ENCODE measurements at places on chromosomes 1 and 21.
A peak's percentile ranks its signal among the peaks of the same experiment; 100 is the strongest.

DNA sequence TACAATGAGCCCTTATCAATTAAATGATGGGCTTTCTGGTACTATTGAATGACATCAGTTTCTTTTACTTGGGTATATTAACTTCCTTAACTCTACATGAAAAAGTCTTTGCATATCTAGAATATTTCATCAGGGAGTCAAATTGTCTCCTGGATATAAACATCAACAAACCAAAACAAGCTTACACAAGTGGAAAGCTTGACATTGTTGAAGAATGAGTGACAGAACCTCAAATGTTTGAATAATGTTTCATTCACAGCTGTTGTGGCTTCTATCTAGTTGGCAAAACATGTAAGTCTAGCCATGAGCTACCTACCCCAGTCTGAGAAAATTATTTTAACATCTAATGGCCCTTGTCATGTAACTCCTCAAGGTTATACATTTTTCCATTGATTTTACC lies 604.8 kb upstream of the ADAMTS5 start:
- no peak for DNase-seq

DNA sequence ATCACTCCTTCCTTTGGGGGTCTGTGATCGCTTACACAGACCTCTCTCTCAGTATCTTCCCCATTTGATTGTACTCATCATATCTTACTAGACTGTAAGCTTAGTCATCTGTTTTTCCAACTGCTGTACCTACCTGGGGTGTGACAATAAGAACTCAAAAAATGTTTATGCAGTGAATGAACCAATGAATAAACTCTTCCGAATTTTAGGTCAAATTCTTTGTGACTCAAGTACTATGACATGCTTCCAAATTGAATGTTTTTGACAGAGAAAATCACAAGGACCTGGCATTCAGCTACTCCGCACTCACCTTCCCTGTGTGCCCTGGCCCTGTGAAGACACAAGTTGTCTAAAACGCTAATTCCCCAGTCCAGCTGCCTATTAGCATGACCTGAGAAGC lies 42.1 kb downstream of the TMCO4 start:
- DNase-seq, result no peak

DNA sequence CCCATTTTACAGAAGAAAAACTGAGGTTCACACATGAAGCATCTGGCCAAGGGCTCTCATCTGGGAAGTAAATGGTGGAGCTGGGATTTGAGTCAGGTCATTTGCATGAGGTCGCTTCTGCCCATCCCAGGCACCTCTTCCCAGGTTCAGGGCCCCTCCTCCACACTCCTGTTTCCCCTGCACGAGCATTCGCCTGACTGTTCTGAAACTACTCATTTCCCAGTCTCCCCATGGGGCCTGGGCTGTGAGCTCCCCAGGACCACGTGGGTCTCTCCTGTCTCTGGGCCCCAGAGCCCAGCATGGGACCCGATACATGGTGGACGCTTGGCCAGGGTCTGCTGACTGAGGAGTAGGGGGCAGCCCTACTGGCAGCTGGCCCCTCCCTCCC lies 360.8 kb downstream of the MATN1 start:
- no peak for DNase-seq

DNA sequence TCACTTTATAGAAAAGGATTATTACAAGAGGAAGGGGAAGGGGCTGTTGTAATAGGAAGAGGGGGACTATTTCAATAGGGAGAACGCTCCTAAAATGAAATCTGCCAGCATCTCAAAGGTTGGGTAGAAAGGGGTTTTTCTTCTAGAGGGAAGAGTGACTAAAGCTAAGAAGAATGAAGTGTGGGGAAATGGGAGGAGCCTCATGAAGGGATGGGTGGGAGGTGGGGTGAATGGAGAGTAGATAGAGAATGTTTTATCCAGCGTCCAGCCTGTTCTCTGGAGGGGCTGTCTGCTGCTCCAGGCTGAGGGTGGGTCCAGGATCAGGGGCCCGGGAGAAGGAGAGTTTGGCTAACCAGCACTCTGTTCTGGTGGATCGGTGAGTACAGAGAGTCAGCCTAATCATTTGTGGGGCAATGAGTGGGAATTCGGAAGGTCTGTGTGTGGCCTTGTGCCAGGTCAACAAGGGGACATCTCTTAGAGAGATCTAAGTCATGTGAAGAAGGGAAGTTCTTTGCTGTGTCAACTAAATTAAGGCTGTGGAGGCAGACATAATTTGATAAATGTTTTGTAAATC lies 25.2 kb downstream of the VN1R5 start:
- no peak for DNase-seq

- DNase-seq, result peak; percentile 75
Observed at GRCh38 chr1:154970631-154971340, at the start of gene SHC1. Gene SHC1 (minus strand): TSS chr1:154970747. CDS start chr1:154970526, 221 bp downstream.

GRCh38 chr1:220884109-220884980 lies 5.1 kb downstream of the HLX start:
- DNase-seq, result no peak

DNA sequence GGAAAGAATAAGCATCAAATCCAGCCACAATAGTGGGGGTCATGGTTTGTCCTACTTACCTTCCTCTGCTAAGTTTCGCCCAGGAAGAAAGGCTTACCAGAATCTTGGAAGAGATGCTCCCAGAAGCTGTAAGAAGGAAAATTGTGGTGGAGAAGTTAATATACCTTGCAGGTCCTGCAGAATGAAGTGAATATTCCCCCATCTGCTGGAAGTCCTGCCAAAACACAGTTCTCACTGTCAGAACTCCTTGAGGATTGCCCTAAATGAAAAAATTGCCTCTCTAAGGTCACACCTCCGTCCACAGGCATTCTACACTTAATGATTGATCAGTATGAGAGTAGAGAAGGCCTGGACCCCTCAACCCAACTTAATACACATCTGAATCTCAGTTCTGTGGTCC lies 78.4 kb upstream of the RGS21 start:
- no peak for DNase-seq

- no peak for DNase-seq
Observed at GRCh38 chr1:186016856-186017255, 282.7 kb downstream of the HMCN1 start.

DNA sequence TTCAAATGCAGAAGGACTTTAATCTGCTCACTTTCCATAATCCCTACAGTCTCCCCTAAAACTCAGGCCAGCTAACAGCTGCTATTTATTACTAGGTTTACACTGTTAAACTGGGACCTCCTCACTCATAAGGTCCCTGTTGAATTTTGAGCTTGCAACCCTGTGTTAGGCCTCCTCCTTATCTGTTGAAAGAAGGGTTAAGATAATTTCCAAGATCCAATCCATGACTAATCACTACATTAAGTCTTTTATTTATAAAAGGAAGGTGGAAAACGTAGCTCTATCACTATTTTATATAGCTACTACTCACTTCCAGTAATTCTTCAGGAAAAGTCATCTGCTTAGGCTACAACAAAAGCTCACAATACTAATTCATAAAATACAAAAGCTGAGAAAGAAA lies 79.5 kb downstream of the EVI5 start:
- DNase-seq, result no peak

DNA sequence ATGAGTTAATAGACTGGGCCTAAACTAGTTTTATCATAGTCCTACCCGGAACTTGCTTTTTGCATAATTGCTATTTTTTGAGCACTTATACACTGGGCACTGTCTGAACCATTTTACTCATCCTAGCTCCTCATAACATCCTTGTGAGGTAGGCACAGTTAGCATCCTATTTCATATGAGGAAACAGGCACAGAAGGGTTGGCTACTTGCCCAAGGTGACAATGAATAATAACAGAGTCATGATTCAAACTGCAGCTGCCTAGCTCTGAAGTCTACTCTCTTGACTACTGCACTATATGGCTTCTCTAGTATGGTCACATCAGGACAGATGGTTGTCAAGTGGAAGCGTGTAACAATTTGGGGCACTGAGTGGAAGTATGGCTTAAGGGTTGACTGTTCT lies 18.2 kb upstream of the RC3H1 start:
- DNase-seq, result peak; percentile 18

GRCh38 chr21:29170944-29171343 lies 40.5 kb downstream of the MAP3K7CL start:
- DNase-seq, result no peak

GRCh38 chr1:183808296-183809027 lies 3.5 kb downstream of the RGL1 start:
- no peak for DNase-seq

- no peak for DNase-seq
Observed at GRCh38 chr1:150233359-150234308, 2.3 kb downstream of the ANP32E start.

DNA sequence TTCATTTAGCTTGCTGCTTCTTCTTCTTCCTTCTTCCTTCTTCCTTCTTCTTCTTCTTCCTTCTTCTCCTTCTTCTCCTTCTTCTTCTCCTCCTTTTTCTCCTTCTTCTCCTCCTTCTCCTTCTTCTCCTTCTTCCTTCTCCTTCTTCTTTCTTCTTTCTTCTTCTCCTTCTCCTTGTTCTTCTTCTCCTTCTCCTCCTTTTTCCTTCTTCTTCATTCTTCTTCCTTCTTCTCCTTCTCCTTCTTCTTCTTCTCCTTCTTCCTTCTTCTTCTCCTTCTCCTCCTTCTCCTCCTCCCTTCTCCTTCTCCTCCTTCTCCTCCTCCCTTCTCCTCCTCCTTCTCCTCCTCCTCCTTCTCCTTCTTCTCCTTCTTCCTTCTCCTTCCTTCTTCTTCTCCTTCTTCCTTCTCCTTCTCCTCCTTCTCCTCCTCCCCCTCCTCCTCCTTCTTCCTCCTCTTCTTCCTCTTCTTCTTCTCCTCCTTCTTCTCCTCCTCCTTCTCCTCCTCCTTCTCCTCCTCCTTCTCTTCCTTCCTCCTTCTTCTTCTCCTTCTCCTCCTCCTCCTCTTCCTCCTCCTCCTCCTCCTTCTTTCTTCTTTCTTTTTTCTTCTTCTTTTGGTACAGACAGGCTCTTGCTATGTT lies 110.1 kb downstream of the ST3GAL3 start:
- DNase-seq, result no peak

- DNase-seq, result no peak
Observed at GRCh38 chr1:188735567-188735966, 1742.1 kb downstream of the BRINP3 start.

DNA sequence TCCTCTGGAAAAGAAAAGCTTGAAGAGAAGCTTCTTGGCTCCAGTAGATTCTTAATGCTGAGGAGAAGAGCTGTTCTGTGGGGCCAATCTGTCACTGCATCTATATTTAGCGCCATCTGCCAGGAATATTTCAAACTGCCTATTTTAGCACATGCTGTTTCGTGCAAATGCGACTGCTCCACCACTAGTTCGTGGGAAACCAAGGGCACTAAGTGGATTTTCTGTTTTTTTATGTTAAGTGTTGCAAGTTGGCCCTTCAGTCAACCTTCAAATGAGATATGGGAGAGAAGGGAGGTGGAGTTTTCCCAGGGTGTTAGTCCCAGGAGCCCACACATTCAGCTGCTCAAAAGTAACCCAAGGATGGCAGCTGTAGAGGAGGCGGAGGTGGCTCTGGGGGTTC lies 91.9 kb downstream of the TSEN15 start:
- DNase-seq, result no peak

- peak; percentile 87 for DNase-seq
Observed at GRCh38 chr1:182069028-182069466, 7.5 kb upstream of the ZNF648 start.

DNA sequence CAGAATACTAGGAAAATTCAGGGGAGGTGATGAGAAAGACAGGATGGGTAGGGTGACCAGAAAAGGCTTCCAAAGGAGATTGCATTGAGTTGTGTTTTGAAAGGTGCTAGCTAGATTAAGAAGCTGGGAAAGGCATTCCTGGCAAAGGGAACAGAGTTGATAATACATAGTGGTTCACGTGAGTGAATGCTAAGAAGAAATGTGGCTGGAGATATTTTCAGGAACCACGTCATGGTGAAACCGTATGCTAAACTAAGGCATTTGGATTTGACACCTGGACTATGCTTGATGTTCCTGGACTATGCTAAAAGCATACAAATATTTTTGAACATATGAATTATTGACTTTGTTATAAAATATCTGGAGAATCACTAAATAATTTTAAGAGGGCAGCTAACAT lies 14.7 kb downstream of the CCDC30 start:
- DNase-seq, result no peak

- no peak for DNase-seq
Observed at GRCh38 chr1:155969377-155969791, 9.0 kb downstream of the ARHGEF2 start.

DNA sequence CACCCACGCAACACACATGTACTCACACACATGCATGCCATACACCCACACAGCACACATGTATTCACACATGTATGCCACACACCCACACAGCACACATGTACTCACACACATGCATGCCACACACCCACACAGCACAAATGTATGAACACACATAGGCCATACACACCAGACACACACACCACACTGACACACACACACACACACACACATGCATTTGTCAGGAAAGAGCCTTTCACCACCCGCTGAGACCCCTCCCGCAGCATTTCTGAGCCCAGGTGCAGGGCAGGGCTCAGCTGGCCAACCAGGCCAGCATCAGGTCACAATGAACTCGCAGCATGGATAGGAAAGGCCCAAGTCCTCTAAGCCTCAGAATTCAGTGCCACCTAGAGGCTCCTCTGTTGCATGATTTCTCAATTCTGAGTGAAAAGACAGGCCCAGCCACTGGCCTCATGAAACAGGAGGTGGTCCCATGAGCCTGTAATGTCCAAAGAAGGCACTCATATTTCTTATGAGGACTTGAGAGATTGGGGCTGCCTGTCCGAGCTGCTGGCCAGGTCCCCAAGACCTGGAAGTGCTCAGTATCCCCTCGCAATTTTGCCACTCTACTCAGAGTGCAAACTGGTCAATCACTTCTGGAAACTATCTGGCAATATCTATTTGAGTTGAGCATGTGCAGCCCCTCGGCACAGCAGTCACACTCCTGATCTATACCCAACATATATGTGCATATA lies 57.3 kb downstream of the PSMG1 start:
- peak; percentile 78 for DNase-seq

DNA sequence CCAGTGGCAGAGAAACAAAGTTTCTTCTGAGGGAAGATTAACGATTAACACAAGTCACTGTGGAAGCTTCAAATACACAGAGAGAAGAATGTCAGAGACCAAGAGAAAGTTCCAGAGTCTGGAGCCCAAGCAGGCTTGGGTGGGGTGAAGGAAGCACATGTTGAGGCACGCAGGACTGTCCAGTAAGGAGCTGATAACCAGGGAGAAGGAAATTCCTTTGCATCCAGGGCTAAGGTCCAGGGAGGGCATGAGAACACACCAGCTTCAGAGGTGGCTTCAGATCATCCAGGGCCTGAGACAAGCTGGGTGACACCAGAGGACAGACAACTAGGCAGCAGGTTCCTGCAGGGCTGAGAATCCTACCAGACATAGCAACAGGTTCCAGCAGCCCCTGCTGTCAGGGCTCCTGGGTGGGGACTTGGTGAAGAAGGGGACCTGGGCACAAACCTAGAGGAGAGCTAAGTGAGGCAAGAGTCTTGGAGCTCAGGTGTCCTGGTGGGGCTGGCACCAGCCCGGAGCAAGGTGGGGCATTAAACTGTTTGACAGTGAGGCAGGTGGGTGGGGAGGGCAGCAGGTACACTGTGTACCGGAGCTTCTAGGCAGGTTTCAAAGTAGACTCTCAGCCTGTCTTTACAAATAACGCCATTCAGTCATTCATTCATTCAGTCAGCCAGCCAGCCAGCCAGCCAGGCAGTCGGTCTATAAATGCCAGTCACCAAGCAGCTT lies 2.6 kb upstream of the SPRR1A start:
- DNase-seq, result no peak

Data from NCI-H526 (cell line).